Activated CD4-positive, alpha-beta T cell treated with anti-CD3 and anti-CD28 coated beads for 24 hours (primary cell): ENCODE measurements at places on chromosomes 6 and 20.
A peak's percentile ranks its signal among the peaks of the same experiment; 100 is the strongest.

- no peak for DNase-seq
These were observed 128.8 kb downstream of the SOBP start for GRCh38 chr6:107618672-107619071.

DNA sequence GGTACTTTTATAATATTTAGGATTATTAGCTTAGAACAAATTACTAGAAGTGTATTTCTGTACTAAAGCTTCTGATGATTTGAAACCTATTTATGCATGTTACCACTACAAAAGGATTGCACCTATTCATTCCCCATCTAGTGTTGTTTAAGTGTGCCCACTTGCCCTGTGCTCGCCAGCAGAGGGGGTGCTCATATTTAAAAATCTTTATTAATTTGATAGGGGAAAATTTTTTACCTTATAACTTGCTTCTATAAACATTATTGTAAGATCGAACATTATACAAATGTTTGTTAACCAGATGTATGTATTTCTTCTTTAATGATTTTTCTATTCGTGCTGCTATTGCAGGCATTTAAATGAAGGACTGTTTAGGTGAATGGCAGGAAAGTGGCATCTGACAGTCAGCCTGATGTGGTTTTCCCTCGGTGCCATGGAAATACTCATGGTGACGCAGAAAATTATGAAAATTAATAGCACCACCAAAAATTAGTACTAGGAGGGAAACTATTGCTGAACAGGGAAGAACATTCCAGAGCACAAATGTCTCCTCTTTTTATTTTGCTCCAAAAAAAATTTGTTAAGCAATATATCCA lies 44.1 kb upstream of the FNDC1 start:
- no peak for DNase-seq

- DNase-seq, result peak; percentile 29
These were observed 1.4 kb downstream of the GFOD1 start for GRCh38 chr6:13485923-13486562.

GRCh38 chr6:29131691-29132090 lies 23.8 kb downstream of the OR2J3 start:
- no peak for DNase-seq

GRCh38 chr6:91523511-91523910 lies 936.6 kb upstream of the MAP3K7 start:
- DNase-seq, result no peak
